ENCODE measurements at places on chromosomes 1 and 21.
A peak's percentile ranks its signal among the peaks of the same experiment; 100 is the strongest.

DNA sequence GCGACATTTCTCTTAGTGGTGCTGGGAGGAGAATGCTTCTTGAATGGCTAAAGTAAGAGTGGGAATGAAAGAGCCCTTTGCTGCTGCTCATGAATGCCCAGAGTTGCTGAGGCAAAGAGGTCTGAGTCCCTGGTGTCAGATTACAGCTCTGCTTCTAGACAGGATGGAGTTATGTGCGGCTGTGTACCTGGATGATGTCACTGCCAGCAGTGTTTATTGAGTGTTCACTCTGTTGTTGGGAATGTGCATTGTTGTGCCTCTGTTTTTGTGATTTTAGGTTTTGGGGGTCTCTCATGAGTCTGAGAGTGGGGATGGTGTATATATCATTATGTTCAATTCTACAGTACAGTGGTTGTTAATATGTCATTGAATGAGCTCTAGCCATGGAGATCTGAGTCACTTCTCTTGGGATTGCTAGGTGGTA, 2.7 kb downstream of the CDC14A start:
- no peak for DNase-seq

- no peak for DNase-seq
Observed at GRCh38 chr1:4699376-4700301, 45.2 kb downstream of the AJAP1 start.

DNA sequence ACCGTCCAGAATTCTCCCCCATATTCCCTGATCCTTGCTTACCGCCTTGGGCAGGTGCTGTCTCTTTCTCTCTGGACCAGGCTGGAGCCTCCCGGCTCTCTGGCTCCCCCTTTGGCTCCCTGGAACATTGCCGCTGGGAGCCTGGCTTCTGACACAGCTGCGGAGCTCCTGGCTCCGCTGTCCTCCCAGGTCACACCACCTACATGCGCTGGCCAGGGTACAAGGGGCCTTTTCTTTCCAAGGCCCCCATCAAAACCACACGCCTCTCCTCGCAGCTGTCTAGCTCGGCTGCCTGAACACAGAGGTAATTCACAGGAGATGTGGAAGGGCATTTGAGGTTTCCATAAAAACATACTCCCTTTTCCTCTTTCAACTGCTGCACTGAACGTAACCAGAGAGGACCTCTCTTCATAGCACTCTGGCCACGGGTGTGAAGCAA, 7.5 kb upstream of the ZNF648 start:
- peak; percentile 54 for DNase-seq

DNA sequence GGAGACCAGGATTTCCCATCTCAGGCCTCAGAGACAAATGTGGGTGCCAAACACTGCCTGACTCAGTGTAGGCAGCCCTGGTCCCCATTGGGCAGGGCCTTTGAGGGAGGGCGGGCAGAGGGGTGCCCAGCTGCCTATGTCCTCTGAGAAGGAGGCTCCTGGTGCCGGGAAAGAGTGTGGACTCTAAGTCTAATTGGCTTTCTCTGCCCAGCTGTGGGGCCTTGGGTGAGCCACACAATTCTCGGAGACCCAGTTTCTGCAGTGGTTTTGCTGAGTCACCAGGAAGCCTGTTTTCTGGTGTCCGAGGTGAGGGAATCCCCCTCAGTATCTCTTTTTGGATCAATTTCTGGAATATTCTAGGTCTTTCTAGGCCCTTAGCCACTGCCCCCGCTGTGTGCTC, 35.3 kb upstream of the ACTL8 start:
- DNase-seq = no peak

- no peak for DNase-seq
Observed at GRCh38 chr21:35603494-35603893, 456.8 kb downstream of the SETD4 start.

DNA sequence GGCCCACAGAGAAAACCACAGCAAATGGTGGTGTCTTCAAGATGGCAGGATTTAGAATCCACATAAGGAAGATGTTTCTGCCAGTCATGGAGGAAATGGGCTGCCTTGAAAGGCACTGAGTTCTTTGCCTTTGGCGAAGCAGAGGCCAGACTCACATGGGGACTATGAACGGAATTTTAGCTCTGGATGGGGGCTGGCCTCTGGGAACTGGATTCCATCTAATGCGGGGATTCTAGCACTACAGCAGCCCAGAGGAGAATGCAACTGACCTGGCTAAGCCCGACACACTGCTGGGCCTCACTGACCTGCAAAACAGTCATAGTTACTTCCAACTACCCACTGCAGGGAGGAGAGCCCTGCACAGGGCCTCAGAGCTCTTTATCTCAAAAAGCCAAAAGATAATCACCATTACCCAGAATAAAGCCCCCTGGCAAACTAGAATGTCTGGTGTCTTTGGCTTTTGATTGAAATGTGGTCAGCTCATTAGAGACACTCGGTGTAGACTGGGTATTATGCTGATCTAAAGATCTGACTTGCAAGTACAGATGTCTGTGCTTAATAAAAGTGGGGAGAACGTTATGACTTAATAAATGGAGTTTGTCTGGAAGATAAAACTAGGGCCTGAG, 11.6 kb downstream of the HCRTR1 start:
- DNase-seq = no peak

- no peak for DNase-seq
Observed at GRCh38 chr1:248817065-248817464, 8.7 kb downstream of the SH3BP5L start.

GRCh38 chr1:24567792-24568388, 12.0 kb downstream of the NCMAP start:
- DNase-seq = no peak

GRCh38 chr21:42093991-42094421, 22.9 kb downstream of the UMODL1 start:
- no peak for DNase-seq

DNA sequence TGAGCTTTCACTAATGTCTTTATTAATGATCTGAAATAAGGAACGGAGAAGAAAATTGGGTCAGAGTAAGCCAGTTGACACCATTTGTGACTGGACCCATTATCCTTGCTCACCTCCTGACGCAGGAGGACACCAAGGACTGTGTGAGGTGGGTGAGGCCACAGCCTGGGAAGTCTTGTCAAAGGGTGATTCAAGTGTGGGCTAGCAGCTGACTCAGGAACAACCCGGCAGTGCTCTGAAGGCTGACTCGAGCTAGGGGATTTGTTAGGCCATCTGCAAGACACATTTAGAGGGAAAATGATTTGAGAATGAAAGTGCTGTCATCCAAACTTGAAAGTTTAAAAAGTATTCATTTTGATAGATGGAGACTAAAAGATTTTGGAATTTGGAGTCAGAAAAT, 21.2 kb downstream of the PRRX1 start:
- no peak for DNase-seq

GRCh38 chr1:62810420-62811274, 26.7 kb downstream of the ATG4C start:
- no peak for DNase-seq

DNA sequence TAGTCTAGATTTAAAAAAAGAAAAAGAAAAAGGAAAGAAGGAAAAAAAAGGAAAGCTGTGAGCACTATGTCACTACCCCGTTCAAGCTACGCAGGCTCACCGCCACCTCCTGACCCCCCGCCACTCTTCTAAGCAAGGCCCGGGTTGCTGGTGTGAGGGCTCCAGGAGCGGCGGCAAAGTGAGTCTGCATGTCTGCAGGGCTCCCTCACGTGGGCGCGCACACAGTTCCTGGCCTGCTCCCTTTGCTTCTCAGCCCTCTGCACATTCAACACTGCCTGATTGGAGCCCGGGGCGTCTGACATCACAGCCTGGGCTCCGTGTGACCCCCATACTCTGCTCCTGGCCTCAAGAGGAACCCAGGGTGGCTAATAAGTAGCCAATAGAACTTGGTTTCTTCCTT, 81.4 kb upstream of the TLR5 start:
- DNase-seq = no peak

DNA sequence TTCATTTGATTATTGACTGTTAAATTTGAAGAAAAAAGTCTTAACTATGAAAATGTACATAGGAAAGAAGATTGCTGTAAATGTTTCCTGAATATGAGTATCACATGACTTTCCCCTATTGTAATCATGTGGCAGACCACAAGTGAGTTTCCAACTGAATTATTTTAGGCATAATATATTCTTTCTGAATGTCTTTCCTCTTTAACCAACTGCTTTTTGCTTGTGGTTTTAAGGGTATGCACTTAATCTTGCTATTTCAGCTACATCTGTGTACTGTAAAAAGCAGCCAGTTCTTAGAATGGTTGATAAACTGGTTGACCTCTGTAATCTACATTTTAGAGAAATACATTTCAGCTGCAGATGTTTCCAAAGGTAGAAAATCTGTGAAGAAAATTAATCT, 400.7 kb downstream of the NEGR1 start:
- no peak for DNase-seq

DNA sequence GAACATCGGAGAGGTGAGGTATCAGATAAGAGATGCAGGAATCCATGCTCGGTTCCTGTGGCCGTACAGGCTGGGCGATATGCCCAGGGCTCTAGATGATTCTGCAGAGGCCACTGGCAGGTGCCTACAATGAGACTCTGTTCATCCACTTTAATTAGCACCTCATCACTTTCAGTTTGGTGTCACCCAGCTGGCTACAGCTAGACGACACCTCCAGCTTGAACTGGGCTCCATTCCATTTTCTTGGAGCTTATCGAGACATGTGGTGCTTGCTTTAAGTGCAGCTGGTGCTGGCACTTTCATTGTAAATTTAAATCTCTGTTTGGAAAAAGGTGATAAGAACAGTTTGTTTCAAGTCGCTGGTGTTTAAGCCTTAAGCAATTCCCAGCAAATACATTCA, 322.5 kb upstream of the ADGRL2 start:
- DNase-seq = no peak

GRCh38 chr1:107532318-107532717, 391.5 kb downstream of the NTNG1 start:
- DNase-seq = no peak

- no peak for DNase-seq
Observed at GRCh38 chr1:201876148-201876818, 12.4 kb upstream of the SHISA4 start.

GRCh38 chr1:27007909-27008582, 4.6 kb downstream of the TENT5B start:
- DNase-seq = no peak

- DNase-seq = no peak
Observed at GRCh38 chr1:31019401-31019800, 46.1 kb downstream of the PUM1 start.

DNA sequence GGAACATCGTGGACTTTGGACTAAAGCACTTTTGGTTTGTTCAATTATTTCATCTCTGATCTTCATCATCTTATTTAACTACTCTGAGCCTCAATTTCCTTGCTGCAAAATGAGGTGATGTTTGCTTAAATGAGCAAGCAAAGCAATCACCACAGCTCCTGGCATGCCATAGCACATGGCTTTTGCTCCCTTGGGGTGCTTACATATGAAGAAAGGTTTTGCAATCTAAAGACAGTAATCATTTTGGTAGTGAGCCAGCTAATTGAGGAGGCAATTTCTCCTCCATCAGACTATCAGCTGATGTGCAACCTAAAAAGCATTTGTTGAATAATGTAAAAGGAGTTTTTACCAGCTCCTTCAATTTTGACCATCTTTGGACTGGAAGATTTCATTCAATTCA, 68.8 kb upstream of the KCNJ15 start:
- no peak for DNase-seq

GRCh38 chr21:32155226-32155625, 123.6 kb downstream of the MIS18A start:
- no peak for DNase-seq

GRCh38 chr21:33069645-33069993, 322 bp upstream of the OLIG1 start:
- no peak for DNase-seq

DNA sequence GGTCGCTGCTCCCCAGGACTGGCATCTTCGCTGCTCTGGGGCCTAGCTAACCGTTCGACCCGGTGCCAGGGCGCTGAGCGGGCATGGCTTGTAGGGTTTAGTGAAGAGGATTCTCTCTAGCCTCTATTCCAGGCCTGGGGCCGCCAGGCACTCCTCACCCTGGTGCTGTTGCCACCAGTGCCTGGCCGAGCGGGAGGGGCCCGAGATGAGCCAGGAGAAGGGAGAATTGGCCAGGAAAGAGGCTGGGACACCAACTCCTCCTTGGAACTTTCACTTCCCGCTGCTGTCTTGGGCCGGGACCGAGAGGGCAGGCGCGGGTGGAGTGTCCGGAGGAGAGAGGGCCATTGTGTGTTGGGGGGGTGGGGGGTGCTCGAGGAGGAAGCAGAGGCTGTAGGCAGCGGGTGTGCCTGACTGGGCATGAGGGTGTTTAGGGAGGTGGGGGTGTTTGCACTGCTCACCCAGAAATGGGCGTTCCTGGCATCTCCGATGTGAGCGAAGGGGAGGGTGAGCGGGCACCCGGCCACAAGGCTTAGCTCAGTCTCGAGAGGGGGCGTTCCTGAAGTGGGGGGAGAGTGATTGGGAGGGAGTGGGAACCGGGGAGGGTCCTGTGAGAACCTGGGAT, 772 bp downstream of the ADAM15 start:
- peak; percentile 59 for DNase-seq

DNA sequence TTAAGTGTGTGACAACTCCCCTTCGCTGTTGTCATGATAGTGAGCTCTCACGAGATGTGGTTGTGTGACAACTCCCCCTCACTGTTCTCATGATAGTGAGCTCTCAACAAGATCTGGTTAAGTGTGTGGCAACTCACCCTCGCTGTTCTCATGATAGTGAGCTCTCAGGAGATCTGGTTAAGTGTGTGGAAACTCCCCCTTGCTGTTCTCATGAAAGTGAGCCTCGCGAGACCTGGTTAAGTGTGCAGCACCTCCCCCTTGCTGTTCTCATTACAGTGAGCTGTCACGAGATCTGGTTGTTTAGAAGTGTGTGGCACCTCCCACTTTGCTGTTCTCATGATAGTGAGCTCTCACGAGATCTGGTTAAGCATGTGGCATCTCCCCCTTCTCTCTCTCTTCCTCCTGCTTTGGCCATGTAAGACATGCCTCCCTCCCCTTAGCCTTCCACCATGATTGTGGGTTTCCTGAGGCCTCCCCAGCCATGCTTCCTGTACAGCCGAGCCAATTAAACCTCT, 25.1 kb upstream of the LSS start:
- DNase-seq = peak; percentile 63

GRCh38 chr1:182046763-182047162, 14.7 kb downstream of the ZNF648 start:
- no peak for DNase-seq

GRCh38 chr21:34670220-34670961, 1.6 kb downstream of the CLIC6 start:
- peak; percentile 31 for DNase-seq

GRCh38 chr1:88276163-88276562, 407.9 kb upstream of the PKN2 start:
- no peak for DNase-seq

- DNase-seq = peak; percentile 53
Observed at GRCh38 chr1:66764994-66765578, 12.8 kb downstream of the DYNLT5 start.
